ENCODE measurements at places on chromosomes 4 and X.

GRCh38 chr4:173417833-173418232 is 18.9 kb upstream of the SCRG1 start:
- no peak for DNase-seq

DNA sequence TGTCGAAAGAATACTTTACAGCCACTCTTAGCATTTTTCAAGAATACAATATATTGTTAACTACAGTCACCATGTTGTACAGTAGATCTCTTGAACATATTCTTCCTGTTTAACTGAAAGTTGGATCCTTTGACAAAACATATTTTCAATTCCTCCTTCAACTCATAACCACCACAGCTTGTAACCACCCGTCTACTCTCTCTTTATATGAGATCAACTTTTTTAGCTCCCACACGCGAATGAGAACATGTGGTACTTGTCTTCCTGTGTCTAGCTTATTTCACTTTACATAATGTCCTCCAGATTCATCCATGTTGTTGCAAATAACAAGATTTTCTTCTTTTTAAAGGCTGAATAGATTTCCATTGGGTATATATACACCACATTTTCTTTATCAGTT is 338.3 kb upstream of the IGFBP7 start:
- DNase-seq = no peak

- DNase-seq = no peak
These were observed 854.2 kb downstream of the CENPC start for GRCh38 chr4:66691101-66691500.

GRCh38 chrX:39519030-39519488 is 578.7 kb downstream of the BCOR start:
- DNase-seq = no peak

DNA sequence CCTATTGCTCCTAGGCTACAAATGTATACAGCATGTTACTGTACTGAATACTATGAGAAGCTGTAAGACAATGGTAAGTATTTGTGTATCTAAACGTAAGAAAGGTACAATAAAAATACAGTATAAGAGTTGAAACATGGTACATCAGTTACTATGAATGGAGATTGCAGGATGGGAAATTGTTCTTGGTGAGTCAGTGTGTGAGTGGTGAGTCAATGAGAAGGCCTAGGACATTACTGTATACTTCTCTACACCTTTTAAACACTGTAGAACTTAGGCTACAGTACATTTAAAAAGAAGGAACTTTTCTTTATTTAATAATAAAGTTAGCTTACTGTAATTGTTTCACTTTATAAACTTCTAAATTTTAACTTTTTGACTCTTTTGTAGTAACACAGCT is 2603.2 kb downstream of the PCDH7 start:
- DNase-seq = no peak

- DNase-seq = no peak
These were observed 9.6 kb upstream of the OTUD4 start for GRCh38 chr4:145189981-145190380.

GRCh38 chr4:169150806-169151205 is 120.0 kb downstream of the SH3RF1 start:
- no peak for DNase-seq

- DNase-seq = no peak
These were observed 121.7 kb upstream of the KCNIP4 start for GRCh38 chr4:22070256-22070655.

- no peak for DNase-seq
These were observed 97.5 kb downstream of the FANCB start for GRCh38 chrX:14775416-14775815.

GRCh38 chr4:134539729-134540231 is 338.2 kb upstream of the PABPC4L start:
- DNase-seq = no peak

DNA sequence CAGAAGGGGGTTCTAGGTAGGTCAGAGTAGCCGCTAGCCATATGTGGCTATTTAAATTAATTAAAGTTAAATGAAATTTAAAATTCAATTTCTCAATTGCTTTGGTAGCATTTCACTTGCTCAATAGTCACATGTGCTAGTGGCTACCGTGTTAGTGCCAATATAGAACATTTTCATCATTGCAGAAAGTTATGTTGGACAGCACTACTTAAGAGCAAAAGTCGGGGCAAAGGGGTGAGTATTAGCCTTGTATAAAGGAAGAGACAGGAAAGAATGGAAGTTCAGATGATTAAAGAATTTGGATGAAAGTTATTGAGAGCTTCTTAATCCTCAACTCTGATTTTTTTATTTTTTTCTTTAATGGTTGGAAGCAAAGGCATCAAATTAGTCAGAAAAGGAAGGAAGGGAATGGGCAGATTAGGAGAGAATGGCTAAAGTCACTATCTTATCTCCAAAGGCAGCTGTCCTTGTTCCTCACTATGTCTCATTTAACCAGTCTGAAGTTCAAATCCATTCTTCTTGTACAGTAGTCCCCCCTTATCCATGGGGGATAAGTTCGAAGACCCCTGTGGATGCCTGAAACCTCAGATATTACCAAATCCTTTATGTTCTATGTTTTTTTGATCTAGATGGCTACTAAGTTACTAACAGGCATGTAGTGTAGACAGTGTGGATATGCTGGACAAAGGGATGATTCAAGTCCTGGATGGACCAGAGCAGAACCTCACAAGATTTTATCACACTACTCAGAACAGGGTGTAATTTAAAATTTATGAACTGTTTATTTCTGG is 22.9 kb downstream of the OCIAD1 start:
- no peak for DNase-seq

GRCh38 chrX:19563327-19563726 is 48.0 kb upstream of the MAP3K15 start:
- DNase-seq = no peak

- DNase-seq = no peak
These were observed 29.4 kb downstream of the APELA start for GRCh38 chr4:164906368-164906767.

DNA sequence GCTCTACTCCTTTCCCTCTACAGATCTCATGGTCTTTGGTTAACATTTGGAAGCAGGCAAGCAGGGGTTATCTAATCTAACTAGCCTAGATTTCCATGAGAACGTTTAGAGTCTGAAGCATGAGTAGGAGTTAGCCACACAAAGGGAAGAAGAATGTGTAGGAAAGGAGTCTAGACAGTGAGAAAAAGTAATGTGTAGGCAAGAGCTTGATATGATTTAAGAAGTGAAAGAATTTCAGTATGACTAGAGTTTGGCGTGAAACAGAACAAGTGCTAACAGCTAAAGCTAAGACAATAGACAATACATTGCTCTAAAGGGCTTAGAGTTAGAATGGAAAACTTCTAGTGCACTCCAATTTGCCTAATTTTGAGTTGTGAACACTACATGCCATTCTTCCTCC is 10.8 kb downstream of the CXCL8 start:
- no peak for DNase-seq

Measured in NCI-H1436 treated with DMSO at 0.1 percent for 48 hours (cell line).